ENCODE measurements at places on chromosomes 16 and 17.

- ATAC-seq, result no peak
Measured at GRCh38 chr16:8847623-8848022, 21.2 kb downstream of the CARHSP1 start.

DNA sequence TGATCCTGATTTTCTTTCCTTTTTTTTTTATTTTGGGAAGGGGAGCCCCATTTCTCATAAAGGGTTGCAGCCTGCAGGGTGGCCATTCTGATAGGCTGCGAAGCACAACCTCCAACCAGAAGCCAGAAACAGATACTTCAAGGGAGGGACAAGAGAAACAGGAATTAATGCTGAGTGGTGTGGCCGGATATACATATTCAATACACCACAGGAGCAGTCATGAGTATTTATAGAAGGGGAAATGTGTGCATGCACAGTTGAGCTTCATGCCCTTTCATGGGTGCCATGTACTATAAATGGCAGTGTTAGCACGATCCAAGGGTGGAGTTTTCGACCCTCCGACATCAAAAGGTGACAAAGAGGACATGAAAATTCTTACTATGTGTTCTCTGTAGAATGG lies 320.8 kb downstream of the CBLN1 start:
- ATAC-seq, result no peak

- ATAC-seq, result no peak
Measured at GRCh38 chr17:49731435-49731831, 23.7 kb upstream of the SLC35B1 start.

- ATAC-seq, result no peak
Measured at GRCh38 chr16:47726031-47726675, 265.0 kb downstream of the PHKB start.

- ATAC-seq, result no peak
Measured at GRCh38 chr17:63369233-63369632, 76.9 kb downstream of the CYB561 start.

GRCh38 chr16:85484347-85485300 lies 128.5 kb upstream of the GSE1 start:
- ATAC-seq, result no peak

GRCh38 chr17:27623614-27624013 lies 7.4 kb upstream of the LGALS9 start:
- ATAC-seq, result no peak

GRCh38 chr16:27325736-27326135 lies 12.0 kb downstream of the IL4R start:
- ATAC-seq, result no peak

- no peak for ATAC-seq
Measured at GRCh38 chr17:61221181-61221580, 178.5 kb upstream of the TBX2 start.

DNA sequence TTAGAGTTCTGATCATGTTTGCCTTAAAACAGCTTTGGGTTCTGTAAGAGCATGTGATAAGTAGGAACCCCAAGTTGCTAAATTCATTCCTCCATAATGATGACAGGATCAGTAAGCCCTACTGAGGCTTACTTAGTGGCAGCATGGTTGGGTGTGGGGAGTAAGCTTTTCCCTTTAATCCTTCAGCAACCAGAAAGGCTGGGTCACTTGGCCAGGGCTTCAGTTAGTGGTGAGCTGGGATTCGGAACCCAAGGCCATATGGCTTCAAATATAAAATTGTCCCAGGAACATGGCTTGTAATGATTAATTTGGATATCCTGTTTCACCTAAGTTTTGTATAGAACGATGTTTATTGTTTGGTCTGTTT lies 850 bp downstream of the GINS3 start:
- no peak for ATAC-seq

- ATAC-seq, result no peak
Measured at GRCh38 chr17:42002792-42003301, 14.4 kb downstream of the DNAJC7 start.

GRCh38 chr16:46721885-46722284 lies 26.3 kb downstream of the MYLK3 start:
- no peak for ATAC-seq

- ATAC-seq, result no peak
Measured at GRCh38 chr17:49760932-49761558, 2.9 kb downstream of the FAM117A start.

DNA sequence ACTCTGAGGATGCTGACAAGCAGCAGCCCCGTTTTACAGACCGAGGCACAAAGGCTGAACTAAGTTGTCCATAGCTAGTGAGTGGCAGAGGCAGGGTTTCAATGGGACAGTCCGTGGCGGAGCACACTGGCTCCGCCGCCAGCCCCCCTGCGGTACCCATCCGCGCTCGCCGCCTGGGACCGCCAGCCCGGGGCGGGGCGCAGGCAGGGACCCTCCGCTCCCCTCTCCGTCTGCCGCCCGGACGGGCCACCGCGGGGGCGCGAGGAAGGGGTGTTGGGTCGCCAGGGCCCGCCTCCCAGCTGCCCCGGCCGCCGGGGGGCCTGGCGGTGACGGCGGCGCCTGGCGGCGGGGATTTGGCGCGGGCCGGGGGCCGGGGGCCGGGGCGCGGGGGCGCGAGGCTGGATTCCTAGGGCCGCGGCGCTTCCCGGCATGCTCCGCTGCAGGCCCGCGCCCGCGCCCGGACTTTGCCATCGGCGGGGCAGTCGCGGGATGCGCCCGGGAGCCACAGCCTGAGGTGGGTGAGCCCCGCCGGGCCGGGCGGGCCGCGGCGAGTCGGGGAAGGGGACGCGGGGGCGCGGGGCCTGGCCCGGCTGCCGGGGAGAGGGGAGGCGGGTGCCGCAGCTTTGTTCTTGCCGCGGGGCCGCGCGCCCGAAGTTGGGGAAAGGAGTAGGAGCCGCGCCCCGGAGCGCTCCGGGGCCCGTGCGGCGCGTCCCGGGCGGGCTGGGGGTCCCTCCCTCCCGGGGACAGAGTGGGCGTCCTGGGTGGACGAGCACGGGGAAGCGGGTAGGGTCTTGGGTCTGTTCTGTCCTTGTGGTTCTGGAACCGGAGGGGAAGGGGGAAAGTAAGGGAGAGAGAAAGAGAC lies at the start of gene TMEM98:
Gene TMEM98 (plus strand): TSS at position 430 of the 862 bp plus-strand sequence. CDS start 3,376 bp downstream, outside the sequence.
- ATAC-seq, result peak; percentile 56

Data from stimulated activated memory B cell treated with anti-CD40 and anti-IgM and Interleukin-4, amounts not matched to agents 10 μg/mL and 1 μg/mL and 100 μg/mL, for 72 hours (primary cell).